ENCODE measurements at places on chromosomes 7 and 10.

DNA sequence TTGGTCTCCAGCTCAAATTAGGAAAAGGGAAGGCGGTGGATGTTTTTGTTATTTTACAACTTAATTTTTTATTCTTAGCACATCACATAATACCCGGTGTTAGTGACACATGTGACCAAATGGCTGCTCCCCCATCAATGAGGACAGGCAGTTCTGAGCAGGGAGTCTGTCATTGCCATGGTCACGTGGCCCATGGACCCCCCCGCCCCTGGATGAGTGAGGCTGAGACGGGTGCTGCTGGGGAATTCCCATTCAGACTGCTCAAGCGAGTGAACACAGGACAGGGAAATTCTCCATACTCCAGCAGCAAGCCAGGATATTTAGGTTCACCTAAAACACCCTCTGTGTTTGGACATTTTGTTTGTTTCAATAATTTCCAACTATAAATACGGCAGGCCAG is 34.7 kb upstream of the SLC35B4 start:
- peak; percentile 3 for DNase-seq

- DNase-seq = no peak
Measured at GRCh38 chr10:100479037-100479436, 16.2 kb downstream of the WNT8B start.

DNA sequence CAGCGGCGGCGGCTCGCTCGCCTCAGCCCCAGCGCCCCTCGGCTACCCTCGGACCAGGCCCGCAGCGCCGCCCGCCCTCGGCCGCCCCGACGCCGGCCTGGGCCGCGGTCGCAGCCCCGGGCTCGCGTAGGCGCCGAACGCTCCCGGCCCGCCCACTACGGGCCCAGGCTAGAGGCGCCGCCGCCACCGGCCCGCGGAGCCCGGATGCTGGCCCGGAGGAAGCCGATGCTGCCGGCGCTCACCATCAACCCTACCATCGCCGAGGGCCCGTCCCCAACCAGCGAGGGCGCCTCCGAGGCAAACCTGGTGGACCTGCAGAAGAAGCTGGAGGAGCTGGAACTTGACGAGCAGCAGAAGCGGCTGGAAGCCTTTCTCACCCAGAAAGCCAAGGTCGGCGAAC is 18.2 kb upstream of the TSPAN33 start:
- DNase-seq = no peak

DNA sequence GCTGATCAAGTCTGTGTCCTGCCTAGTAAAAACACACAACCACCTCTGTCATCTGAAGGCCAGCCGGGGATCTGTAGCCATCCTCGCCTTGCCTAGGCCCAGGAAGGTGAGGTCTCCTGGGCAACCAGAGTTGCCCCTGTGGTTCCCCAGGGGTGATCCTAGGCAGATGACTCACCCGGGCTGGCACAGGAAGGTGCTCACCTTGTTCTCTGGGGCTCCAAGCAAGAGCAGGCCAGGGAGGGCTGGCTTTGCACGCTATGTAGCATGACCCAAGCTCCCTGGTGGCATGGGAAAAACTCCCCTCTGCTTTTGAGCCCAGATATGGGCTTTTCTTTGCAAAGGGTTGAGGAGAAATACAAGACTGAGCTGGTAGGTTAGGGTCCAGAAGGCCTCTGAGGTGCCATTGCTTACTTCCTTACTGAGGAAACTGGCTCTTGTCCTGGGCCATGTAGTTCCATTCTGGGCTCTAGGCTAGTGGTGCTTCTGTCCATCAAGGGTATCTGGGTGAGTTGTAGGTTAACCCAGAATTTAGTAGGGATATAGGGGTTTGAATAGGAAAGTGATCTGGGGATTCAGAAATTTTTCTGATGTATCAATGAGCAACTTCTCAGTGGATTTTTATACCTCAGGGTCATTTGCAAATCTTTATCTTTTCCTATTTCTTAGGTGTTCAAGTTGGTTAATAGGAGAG is 112.0 kb downstream of the NT5C2 start:
- no peak for DNase-seq

- DNase-seq = no peak
Measured at GRCh38 chr10:133109711-133110110, 22.0 kb downstream of the ADGRA1 start.

GRCh38 chr7:44978511-44979366 is at the start of gene MYO1G:
Gene MYO1G, minus strand, starts transcription at chr7:44979015. Its CDS starts 54 bp downstream, at chr7:44978961.
- DNase-seq = no peak

DNA sequence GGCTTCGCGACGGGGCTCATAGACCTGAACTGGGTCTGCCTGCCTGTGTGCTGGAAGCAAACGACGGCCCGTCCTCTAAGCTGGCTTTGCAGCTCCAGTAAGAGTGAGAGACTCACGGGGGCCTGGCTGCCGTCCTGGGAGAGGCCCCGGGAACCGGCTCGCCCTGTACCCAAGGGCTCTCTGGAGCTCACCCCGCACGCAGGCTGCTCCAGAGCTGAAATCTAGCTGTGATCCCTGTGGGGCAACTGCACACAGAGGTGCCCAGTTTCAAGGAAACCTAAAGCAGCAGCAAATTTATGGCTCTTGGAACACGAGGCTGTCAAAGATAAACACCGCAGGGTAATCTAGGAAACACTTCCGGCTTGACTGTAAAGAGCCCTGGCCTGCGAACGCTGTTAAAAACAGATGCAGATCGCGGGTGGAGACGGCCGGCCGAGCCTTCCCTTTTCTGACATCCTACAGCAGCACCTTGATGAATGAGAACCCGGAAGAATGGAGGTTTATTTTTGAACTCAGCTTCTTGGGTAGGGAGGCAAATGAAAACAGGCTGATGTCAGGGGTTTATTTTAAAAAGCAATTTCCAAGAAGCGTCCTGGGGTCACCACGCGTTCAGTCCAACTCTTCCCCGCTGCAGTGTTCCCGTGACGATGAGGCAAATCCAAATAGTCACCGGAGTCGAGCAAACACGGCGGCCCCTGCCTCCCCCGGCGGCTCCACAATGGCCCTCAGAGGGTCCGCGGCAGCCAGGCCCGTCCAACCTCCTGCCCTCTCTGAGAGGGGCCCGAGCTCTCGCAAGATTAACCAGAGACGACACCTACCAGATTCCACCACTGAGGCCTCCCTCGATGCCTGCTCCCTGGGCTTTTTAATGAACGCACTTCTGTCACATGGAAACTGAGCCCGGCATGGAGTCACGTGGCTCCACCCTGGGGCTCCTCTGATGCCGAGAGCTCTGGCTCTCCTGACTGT is 29.6 kb downstream of the AMZ1 start:
- DNase-seq = no peak

GRCh38 chr7:12929476-12930140 is 242.2 kb downstream of the ARL4A start:
- no peak for DNase-seq

DNA sequence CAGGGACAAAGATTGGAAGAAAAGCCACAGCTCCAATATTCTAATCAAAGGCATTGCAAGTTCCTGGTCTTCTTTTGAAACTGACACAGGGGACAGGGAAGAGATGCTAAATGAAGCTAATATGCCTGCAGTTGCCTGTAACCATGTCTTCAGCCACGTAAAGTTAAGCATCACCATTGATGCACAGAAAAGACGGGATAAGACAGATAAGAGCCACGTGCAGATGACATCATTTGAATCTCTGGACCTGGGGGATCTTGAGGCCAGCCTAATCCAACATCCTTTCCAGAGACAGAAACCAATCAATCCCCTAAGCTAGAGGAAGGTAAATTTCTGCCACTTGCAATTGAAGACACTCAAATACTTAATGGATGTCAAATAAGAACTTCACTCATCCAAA is 93.4 kb downstream of the PIP4K2A start:
- no peak for DNase-seq

GRCh38 chr10:124464028-124464965 is 2.7 kb downstream of the LHPP start:
- DNase-seq = no peak

- DNase-seq = no peak
Measured at GRCh38 chr10:61975391-61975932, 74.0 kb downstream of the ARID5B start.

DNA sequence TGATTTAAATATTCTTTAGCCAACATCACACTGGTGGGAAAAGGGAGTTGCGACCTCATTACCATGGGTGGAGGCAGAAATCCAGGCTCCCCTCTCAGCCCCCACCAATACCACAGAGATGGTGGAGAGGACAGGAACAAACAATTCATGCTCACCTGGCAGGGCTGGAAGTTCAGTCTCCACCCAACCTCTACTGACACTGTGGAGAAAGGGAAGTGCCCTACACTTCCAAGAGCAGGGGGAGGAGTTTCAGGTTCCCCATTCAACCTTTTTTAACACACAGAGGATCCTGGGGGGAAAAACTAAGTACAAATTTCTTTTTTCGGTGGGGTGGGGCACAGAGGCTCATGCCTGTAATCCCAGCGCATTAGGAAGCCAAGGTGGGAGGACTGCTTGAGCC is 210.1 kb upstream of the KCTD7 start:
- DNase-seq = no peak

DNA sequence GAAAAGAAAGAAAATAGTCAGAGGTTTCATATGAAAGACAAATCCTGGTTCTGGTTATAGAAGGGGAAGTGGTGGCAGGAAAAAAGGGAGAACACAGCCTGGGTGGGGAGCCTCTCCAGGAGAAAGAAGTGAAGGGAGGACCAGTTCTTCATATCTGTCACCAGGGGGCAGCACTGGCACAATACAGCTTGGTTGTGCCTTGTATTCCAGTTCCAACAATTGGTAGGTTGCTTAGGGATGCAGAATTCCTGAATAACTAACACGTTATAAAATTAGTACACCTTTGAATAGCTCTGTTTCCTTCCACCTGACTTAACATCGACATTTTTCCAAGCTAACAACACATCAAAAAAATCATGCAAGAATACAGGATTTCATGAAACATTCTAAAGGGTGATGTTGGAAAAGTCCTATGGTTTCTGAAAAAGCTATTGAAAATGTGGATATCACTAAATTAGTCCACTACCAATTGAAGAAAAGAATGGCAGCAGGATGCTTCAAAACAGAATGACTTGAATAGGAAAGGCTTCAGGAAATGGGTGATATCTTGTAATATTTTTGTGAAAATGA is 52.9 kb downstream of the CYP26A1 start:
- DNase-seq = no peak

DNA sequence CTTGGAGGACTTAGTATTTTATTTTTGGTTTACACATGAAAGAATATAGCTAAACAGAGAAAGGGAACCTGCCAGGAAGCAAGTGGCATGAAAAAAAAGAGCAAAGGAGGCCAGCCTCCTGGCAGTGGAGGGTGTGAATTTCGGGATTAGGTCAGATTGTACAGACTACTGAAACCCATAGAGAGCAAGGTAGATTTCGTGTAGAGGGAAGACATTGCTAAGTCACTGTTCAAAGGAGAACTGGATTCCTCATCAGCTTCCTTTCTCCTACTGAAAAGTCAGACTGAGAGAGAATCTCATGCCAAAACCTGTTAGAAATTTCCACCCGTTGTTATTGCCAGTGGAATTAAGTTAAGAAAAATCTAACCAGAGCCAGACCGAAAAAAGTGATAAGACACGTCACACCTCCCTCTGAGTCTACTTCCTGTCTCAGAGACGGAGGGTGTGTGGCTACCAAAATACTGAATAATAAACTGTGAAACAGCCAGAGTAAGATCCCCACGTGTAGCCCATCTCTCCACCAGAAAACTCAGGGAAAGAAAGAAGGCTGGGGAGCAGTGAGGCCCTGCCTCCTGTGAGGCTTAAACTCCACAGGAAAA is 118.8 kb downstream of the SKIDA1 start:
- DNase-seq = no peak

DNA sequence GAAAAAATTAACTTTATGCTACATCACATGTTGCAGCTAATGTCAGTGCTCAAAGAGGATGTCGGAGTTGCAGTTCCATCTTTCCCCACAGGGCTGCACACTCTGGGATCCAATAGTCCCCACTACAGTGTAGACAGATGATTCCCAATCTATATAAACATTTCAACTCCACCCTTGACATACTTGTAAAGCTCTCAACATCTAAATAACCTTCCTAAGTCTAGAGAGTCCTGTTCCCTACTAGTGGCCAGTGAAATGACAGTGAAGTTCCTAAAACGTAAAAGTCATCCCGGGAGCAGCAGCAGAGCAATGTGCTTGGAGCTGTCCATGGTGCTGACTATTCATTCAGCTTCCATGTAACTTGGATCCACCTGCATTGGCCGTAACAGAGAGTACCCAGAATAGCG is 145.1 kb downstream of the GRM8 start:
- DNase-seq = peak; percentile 63

DNA sequence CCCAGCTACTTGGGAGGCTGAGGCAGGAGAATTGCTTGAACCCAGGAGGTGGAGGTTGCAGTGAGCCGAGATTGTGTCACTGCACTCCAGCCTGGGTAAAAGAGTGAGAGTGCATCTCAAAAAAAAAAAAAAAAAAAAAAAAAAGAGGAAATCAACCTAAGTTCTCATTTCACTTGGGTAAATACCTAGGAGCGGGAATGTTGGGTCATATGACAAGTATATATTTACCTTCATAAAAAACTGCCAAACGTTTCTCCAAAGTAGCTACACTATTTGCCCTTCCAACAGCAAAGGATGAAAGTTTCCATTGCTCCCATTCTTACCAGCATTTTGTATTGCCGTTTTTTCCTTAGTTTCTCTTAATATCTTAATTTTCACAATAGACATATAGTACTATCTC is 9.8 kb downstream of the P4HA1 start:
- DNase-seq = no peak

GRCh38 chr7:50292763-50293162 is 11.8 kb upstream of the IKZF1 start:
- no peak for DNase-seq

- DNase-seq = no peak
Measured at GRCh38 chr7:39130857-39131526, 153.3 kb downstream of the POU6F2 start.

DNA sequence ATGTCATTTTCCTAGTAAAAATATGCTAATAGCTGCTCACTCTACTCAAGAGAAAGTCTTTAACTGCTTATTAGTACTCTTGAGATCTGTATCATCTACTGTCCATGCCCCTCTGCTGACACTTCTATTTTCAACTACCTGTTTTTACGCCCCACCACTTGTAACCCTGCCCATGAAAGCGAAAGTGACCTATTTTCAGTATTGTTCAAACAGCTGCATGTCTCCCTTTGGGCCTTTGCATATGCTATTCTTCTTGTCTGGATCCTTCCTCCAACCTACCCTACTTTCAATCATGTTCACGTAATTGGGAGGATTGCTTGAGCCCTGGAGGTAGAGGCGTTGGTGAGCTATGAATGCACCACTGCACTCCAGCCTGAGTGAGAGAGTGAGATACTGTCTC is 1481.3 kb downstream of the GATA3 start:
- no peak for DNase-seq

- no peak for DNase-seq
Measured at GRCh38 chr7:98251231-98251600, 816 bp downstream of the TECPR1 start.

- DNase-seq = no peak
Measured at GRCh38 chr10:35927341-35927740, 285.2 kb upstream of the FZD8 start.

DNA sequence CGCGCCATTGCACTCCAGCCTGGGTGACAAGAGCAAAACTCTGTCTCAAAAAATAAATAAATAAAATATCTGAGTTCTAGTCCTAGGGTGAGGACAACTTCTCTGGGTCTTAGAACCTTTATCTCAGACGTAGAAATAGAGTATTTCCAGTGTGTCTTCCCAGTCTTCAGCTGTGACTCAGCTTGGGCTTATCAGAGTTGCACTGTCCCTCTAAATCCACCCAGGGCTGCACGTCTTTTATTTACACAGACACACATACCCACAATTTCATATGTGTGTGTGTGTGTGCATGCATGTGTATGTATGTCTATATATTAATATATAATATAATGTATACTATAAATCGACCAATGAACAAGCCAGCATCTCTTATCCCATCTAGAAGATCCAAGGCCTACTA is 13.0 kb upstream of the PDIA4 start:
- DNase-seq = no peak

- DNase-seq = no peak
Measured at GRCh38 chr7:122919643-122920181, 33.5 kb upstream of the CADPS2 start.

All from globus pallidus (tissue), 1 donor.